ENCODE measurements at places on chromosomes 4 and X.

- DNase-seq: no peak
Measured at GRCh38 chrX:15173411-15173810, 96.5 kb downstream of the ASB9 start.

DNA sequence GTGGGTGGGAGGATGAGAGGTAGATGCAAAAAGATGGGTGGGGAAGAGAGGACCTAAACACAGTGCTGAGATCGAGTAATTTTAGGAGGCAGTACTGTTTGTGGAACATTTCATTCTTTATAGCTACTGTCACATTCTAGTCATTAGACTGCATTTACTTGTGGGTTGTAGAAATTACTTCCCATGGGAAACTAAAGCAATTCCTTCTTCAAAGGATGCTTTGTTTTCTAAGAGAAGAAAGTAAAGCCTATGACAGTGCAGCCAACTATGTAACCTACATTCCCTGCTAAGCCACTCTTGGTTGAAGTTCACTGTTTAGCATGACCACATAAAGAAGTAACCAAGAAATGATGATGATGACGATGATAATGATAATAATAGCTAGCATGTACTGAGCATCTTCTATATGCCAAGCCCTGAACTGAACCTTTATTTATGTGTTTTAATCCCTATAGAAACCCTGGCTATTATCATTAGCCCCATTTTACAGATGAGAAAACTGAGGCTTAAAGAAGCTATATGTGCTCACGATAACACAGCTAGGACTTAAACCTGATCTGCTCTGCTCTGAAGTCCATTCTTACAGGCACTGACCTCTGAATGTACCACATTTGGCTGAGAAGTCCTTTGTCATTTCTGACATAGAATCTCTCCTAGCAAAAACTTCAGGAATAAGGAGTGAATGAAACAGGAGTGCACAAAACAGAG, 114.5 kb upstream of the KIT start:
- peak; percentile 14 for DNase-seq

GRCh38 chr4:37489697-37490096, 196.5 kb downstream of the RELL1 start:
- no peak for DNase-seq

GRCh38 chr4:149752729-149753128, 62.9 kb downstream of the IQCM start:
- no peak for DNase-seq

DNA sequence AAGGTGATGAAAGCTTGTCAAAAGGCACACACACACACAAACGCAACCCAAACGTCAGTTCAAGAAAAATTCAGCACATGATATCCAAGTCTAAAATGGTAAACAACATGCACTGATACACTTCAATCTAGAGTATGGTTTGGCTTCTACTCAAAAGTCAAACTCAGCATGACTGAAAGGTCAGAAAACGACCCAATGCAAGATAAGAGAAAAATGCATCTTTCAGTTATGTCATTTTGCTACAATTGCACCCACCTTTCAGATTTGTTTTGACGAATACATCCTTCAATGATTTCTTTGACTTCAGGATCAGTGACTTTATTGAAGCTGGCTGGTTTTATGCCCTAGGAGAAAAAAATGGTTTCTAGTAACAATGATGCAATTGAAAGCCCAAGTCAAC, 56.3 kb downstream of the WNK3 start:
- DNase-seq: no peak

GRCh38 chr4:75741027-75741426, 16.6 kb downstream of the USO1 start:
- DNase-seq: no peak

DNA sequence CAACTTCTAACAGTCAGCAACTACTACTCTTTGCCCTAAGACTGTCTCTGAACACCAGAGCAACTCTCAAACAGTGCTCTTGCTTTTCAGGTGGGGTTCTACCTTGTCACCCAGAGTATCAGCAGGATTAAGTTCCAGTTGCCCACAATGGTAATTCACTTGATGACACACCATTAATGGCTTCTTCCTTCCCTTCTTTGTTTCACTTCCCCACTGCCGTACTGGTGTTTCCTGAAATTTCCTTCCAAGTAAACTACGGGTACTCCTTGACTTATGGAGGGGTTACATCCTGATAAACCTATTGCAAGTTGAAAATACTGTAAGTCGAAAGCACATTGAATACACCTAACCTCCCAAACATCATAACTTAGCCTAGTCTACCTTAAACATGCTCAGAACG, 36.6 kb upstream of the PDK3 start:
- no peak for DNase-seq

DNA sequence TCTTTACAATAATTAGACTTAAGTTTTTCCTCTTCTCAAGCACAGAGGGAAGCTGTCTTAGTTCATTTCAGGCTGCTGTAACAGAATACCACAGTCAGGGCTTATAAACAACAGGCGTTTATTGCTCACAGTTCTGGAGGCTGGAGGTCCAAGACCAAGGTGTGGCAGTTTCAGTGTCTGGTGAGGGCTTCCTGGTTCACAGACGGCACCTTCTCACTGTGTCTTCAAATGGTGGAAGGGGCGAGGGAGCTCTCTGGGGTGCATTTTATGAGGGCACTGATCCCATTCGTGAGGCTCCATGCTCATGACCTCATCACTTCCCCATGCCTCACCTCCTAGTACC, 115.7 kb upstream of the MXRA5 start:
- DNase-seq: no peak

GRCh38 chr4:152408514-152409327, 127.2 kb downstream of the FBXW7 start:
- peak; percentile 5 for DNase-seq

DNA sequence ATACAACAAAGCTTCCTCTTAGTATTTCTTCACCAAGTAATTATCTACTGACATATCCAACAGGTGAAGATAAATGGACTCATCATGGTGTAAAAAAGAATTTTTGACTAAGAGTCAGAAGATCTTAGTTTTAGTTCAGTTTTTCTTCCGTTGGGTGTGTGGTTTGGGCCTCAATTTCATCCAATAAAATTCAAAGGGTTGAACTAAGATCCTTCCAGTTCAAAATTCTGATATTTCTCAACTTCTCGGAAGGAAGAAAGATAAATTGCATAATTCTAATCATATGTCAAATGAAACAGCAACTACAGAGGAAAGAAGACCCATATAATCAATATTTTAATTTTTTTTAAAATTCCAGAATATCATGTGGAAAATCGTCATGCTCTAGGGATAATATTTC, 192.7 kb downstream of the SPRY1 start:
- no peak for DNase-seq

- DNase-seq: no peak
Measured at GRCh38 chrX:118208481-118208880, 91.9 kb upstream of the KLHL13 start.
